Adrenal gland (tissue), 19 donors: ENCODE measurements at places on chromosomes 12 and 14. TPM values are rescaled to one million over a fixed set of nuclear protein-coding genes. Genes with fewer than 3 reads are reported as not detected.

DNA sequence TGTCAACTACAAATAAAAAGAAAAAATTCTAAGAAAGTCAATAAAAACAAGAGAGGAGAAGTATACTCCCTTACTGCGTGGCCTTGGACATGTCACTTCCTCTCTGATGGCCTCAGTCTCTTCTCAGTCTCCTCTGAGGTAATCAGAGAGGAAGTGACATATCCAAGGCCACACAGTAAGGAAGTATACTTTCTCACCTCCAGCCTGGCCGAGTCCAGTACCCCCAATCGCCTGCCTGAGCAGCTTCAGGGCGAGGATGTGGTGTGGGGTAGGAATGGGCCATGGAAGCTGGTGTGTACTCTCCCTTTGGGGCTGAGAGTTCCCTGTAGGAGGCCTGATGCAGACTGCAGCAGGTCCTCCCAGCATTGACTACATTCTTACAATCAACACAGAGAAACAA is 15.8 kb downstream of the VDR start:
- peak; percentile 22 for DNase-seq

DNA sequence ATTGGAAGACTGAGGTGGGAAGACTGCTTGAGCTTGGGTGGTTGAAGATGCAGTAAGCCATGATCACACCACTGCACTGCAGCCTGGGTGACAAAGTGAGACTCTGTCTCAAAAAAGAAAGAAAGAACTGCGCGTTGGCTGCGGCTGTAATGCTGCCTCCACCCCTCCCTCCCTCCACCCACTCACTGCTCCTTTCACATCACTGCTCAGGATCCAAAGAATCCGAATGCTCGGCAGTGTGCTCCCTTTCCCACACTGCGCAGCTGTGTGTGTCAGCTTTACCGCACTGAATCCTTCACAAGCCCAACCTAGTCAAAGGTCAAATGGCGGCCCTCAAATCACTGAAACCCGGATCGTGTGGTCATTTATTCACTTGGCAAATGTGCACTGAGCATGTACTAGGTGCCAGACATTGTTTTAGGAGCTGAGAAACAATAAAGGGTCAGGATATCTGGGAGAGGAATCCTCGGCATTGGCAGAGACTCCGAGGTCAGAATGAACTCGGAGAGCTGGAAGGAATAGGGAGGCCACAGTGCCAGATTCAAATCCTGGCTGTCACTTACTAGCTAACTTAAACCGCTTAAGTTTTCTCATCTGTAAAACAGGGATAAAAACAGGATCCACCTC is 11.5 kb upstream of the TDRD9 start:
- DNase-seq = no peak

- DNase-seq = no peak
Measured at GRCh38 chr12:24379861-24380521, 430.5 kb upstream of the SOX5 start.

DNA sequence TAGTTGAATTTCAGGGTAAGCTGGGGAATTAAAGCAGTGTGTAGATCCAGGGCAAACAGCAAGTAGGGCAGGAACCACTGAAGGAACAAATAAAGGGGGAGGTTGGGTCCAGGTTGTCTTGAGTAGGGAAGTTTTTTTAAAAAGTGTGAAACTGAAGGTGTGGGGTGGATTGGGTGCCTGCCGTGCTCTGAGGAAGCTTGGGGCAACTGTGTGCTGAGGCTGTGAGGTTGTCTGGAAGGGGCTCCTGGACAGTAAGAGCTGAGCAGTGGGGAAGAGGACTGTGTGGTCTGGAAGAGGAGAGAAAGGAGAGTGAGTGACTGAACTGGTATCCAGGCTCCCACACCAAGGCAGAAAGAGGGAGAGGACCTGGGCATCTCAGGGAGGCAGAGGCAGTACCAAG is 10.9 kb upstream of the GPR162 start:
- DNase-seq = no peak

GRCh38 chr14:62329427-62329826 is 567.2 kb downstream of the SNAPC1 start:
- no peak for DNase-seq

Gene AMDHD1
- 16.7 TPM for total RNA-seq
